Gastrocnemius medialis (tissue), 4 donors: ENCODE measurements at places on chromosomes 4 and X. TPM values are rescaled to one million over a fixed set of nuclear protein-coding genes. Genes with fewer than 3 reads are reported as not detected.

The TMPRSS11F gene
- total RNA-seq: not detected

DNA sequence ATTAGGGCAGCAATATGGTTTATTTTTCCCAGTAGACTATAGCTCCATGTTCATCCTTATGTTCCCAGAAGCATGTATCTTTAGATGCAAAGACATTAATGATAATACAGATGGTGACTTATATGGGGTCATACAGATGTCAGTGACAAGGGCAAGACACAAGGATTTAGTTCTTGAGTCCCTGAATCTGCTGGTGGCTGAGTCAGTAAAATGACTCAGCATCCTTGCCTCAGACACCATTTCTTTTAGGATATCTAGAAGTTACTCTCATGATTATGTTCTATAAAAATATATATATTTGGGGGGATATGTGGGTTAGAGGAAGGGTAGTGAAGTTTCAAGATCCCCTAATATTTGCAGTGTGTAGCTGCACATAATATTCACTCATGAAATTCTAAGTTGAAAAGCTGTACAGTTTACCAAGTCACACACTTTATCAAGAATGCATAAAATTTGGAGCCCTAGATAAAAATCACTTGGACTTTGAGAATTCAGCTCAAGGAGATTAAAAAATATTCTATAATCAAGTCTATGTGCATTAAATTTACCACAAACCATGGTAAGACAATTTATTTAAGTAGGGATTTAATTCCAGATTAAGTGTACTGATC lies 101.9 kb downstream of the LNX1 start:
- DNase-seq: no peak
- no peak overlapping the region for H3K4me3 ChIP-seq
- H3K27ac ChIP-seq: no peak overlapping the region
- H3K27me3 ChIP-seq: no peaks in the 10 kb centered on the region
- no peaks in the 10 kb centered on the region for H3K36me3 ChIP-seq
- H3K4me1 ChIP-seq: peaks cover 5% of the 10 kb centered on the region

The ARHGAP4 gene
- 10.7 TPM for total RNA-seq

GRCh38 chr4:13865871-13866669 lies 238.5 kb upstream of the BOD1L1 start:
- no peak overlapping the region for H3K4me3 ChIP-seq
- no peak overlapping the region for H3K27ac ChIP-seq
- H3K36me3 ChIP-seq: no peaks in the 10 kb centered on the region
- H3K4me1 ChIP-seq: no peaks in the 10 kb centered on the region
- H3K27me3 ChIP-seq: no peaks in the 10 kb centered on the region
- no peak for DNase-seq

GRCh38 chrX:150429594-150429993 lies 66.5 kb downstream of the MAMLD1 start:
- no peak overlapping the region for H3K4me3 ChIP-seq
- H3K27me3 ChIP-seq: no peaks in the 10 kb centered on the region

The PRMT9 gene
- total RNA-seq: 5.7 TPM

GRCh38 chr4:4384837-4385236 lies 2.1 kb upstream of the NSG1 start:
- no peak overlapping the region for H3K4me3 ChIP-seq
- peaks cover 8% of the 10 kb centered on the region for H3K4me1 ChIP-seq
- no peak overlapping the region for H3K27ac ChIP-seq

GRCh38 chr4:183284965-183285364 lies 35.1 kb downstream of the CLDN22 start:
- DNase-seq: no peak
- no peak overlapping the region for H3K4me3 ChIP-seq
- no peaks in the 10 kb centered on the region for H3K36me3 ChIP-seq
- no peaks in the 10 kb centered on the region for H3K27me3 ChIP-seq
- H3K4me1 ChIP-seq: no peaks in the 10 kb centered on the region
- no peak overlapping the region for H3K27ac ChIP-seq
